GM23248 (cell line): ENCODE measurements at places on chromosomes 5 and 9.

DNA sequence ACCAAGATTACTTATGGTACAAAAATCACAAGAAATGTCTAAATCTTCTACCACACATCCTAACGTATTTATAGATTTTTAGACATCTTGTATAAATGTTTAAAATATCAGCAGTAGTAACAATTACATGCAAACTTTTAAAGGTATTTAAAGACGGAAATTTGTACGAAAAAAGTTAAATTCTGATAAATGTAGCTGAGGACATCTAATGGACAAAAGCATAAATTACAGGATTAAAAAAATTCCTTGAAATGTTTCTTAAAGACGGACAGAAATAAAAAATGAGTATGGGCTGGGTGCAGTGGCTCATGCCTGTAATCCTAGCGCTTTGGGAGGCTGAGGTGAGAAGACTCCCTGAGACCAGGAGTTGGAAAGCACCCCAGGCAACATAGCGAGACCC is 15.8 kb downstream of the ERCC8 start:
- DNase-seq: peak; percentile 23

GRCh38 chr5:5169466-5169865 is 29.3 kb downstream of the ADAMTS16 start:
- no peak for DNase-seq

- DNase-seq: no peak
These were observed 178.3 kb downstream of the DEPDC1B start for GRCh38 chr5:60521376-60522291.

GRCh38 chr9:116274293-116274692 is 120.7 kb downstream of the PAPPA start:
- peak; percentile 75 for DNase-seq

DNA sequence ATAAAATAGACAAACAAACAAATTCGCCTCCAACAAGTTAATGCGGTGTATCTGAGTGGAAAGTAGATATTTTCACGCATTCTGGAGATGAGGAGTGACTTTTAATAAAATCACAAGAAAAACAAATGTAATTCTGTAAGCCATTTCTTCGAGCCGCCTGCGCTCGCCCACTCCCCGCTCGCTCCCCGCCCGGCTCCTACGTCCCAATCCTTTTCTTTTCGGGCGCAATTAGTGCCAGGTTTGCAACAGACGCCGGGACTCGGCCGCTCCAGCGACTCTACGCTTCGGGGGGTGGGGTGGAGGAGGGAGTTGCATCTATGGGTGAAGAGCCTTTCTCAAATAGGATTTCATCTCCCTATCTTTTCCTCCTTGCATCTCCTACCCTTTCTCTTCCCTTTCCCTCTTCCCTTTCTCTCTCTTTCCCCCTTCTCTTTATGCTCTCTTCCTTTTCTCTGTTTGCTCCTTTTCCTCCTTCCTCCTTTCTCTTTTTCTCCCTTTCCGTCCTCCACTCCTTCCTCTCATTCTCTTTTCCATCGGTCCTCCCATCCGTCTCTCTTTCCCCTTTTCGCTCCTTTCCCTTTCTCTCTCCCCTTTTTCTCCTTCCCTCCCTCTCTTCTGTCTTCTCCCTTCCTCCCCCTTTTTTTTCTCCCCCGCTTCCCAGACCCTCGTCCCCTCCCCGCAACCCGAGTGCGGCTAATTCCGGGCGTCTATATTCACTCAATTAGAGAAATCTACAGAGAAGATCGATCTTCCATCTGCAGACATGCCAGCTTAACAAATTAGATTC is 6.1 kb upstream of the OTP start:
- DNase-seq: no peak

DNA sequence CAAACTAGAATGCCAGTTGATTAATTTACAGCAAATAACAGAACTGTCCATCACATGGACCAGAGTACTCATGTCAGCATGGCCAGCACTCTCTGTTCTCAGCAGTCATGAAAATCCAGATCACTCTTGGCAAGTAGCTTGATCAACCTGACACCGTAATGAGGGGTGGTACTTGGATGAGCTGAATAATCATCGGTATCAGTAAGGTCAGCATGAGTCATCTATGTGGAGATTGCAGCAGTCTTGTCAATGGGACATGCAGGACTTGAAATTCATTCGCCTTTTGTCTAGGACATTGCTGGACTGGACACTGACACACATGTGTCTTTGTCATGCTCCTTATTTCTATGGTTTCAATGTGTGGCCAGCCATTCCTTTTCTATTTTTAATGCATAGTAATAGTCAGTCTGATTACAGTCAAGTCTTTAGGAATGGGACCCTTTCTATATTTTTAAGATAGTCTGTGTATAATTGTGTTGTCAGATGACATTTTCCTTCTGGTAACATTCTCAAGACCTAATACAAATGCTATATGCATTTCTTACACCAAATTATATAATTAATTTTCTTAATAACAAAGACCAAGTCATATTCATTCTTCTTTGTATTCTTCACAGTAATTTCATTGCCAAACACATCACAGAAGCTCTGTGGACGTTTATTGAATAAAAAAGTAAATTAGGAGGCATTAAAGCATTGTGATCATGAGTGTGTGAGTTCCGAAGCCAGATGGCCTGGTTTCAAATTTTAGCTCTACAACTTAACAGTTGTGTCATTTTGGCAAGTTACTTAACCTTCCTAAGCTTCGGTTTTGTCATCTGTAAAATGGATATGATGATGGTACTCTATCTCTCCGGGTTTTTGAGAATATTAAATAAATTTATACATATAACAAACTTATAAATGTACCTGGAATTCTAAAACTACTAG is 57.4 kb downstream of the ADAMTSL1 start:
- no peak for DNase-seq

DNA sequence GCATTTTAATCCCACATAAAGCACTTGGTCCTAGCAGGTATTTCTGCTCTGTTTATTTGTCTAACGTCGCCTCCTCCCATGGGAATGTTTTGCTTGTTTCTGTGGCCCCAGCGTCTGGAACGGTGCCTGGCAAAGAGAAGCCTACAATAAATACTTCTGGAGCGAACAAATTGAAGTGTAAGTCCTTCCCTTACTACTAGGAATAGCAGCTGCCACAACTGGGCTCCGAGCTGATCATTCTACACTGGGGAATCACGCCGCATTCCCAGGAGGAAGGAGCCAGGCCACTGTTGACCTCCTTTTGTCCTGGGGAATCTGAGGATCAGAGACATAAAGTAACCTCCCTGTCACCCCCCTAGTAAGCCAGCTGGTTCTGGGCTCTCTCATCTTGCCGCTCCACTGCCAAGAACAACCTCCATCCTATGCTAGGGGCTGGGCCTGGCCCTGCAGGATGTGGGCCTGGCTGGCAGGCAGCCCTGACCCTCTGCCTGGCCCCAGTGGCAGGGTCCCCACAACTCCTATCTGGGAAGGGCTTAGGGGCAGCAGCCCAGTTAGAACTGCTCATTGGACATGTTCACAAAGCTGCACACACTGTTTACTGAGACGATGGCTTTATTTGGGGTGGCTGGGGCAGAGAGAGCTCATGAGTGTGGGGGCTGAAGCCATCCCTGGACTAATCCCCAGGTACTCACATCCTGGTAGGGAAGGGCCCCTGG is 82.8 kb downstream of the GTF3C4 start:
- no peak for DNase-seq

DNA sequence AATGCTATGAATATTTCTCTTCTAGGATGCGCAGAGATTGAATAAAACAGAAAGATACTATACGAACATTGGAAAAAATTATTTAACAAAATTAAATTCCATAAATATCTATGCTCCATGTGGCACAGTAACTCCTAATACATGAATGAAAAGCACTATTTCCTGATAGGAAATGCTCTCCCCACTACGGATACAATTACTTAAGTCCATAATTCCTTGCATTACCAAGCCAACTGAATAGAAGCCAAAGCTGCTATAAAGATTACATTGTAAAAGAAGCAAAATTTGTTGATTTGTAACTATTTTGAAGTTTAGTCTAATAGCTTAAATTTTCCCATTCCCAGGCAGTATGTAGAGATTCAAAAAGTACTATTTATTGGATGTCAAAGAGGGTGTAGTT is 61.8 kb upstream of the SNX2 start:
- no peak for DNase-seq

DNA sequence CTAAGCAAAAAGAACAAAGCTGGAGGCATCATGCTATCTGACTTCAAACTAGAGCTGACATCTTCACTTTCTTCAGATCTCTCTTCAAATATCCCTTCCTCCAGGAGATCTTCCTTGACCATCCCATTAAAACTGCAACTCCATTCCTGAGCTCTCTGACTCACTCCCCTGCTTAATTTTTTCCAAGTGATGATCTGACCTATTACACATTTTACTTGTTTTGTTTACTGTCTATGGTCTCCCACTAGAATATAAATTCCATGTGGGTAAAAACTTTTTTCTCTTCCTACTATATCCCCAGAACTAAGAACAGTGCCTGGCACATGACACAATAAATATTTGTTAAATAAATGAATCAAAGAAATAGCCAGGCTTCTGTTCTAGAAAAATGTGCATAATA is 87.5 kb downstream of the SLIT3 start:
- peak; percentile 78 for DNase-seq

DNA sequence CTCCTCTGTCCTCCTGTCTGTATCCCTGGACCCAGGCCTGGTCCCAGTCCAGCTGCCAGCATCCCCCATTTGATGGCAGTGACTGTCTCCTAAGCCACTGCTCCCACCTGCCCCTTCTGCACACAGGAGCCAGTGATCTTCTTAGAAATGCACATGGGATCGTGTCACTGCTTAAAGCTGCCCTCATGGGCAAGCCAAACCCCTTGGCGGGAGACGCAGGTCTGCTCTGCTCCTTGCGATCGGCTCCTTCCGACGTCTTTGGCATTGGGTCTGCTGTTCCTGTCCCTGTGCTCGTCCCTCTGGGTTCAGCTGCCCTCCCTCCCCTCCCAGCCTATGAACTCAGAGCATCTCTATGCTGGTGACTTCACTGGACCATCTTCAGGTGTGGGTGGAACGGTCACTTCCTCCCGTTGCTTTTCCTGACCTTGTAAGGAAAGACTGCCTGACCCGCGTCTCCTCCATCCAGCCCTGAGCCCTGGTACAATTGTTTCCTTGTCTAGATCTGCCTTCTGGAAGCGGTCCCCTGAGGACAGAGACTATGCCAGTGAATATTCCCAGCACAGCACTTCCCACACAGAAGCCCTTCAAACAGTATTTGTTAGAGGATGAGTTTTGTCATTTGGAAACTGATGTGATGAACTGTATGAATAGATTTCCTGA is 116.5 kb downstream of the ZNF354C start:
- DNase-seq: no peak

DNA sequence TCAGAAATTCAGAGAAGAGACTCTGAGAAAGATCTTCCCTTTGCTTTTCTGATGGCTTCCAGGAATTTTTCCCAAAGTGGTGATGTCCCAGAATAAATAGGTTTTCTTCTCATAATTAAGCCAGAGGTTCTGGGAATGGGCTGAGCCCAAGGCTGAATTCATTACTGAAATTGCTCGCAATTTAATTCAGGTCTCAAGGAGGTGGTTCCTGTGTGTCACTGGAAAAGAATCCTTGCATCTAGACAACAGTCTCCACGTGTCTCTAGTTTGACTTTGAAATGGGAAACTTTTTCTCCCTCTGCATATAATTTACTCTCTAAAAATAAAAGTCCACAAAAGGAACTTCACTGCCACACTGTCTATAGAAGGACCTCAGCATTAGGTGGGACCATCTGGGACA is 27.8 kb upstream of the STX17 start:
- peak; percentile 62 for DNase-seq

GRCh38 chr5:116404016-116404415 is 170.6 kb downstream of the SEMA6A start:
- no peak for DNase-seq

DNA sequence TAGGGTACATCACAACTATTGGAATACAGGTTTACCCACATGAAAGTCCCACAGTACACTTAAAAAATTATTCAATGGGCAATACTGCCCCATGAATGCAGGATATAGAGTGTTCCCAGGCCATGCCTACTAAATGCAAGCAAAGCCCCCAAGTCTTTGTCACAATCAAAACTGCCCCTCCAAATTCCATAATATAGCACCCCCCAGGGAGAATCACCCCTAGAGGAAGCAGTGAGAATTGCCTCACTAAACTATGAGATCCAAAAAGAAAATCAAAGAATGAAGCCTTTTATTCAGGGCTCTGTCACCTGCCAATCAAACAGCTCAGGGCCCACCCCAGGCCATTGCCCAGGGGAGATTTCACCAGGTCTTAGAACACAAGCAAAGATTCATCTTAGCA is 90.8 kb downstream of the ATPSCKMT start:
- DNase-seq: no peak

GRCh38 chr5:149796030-149796429 is 65.9 kb downstream of the PPARGC1B start:
- no peak for DNase-seq

DNA sequence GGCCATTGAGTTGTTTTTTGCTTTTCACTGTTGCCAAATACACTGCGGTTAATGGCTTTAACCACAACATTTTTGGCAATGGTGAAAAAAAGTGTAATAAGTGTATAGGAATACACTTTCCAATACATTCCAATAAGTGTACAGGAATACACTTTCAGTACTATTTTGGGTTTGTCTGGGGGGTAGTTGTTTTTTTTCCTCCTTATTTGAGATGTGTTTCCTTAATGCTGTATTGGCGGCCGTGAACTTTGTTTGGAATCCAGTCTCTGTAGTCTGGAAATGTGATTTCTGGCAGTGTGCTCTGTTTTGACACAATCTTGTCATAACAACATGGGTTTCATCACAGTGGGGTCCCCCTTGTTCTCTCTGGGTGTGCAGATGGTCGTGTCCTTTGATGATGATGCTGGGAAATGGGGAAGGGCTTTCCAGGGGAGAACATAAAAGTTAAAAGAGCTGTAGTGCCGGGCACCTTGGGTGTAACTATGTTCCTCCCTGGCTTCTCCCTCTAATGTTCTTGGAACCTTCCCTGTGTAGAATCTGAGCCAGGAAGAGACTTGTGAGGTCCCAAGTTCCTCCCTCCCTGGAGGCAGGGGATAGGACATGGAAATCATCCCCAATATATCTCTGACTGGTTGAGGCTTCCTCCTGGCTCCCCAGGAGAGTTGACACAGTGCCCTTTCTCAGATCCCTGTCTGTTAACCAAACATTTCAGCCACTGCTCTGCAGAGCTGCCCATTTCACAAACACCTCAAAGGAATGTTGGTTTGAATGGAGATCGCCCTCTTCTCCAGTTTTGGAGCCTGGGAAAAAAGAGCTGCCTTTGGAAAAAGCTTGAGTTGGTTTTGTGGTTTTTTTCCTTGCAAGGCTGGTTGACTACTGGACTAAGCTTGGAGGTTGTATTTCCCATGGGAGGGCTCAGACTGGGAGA is 44.8 kb downstream of the RCL1 start:
- DNase-seq: peak; percentile 94

- no peak for DNase-seq
These were observed 40.0 kb upstream of the CACNA1B start for GRCh38 chr9:137837345-137838278.

DNA sequence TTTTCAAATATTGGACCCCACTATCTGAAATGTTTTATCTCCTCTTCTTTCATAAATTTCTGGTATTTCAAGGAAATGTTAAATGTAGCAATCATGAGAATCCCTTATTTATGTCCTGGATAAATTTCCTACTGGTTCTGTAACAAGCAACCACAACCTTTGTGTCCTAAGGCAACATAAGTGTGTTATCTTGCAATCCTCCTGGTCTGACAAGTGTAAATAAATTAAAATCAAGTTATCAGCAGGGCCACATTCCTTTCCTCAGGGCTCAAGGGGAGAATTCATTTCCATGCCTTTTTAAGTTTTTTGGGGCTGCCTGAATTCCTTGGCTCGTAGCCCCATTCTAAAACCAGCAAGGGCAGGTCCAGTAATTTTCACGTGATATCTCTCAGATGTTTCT is 83.2 kb downstream of the CDH9 start:
- DNase-seq: no peak

- no peak for DNase-seq
These were observed 214.4 kb upstream of the MVB12B start for GRCh38 chr9:126112135-126112720.
